ENCODE measurements at places on chromosomes 4 and X.

DNA sequence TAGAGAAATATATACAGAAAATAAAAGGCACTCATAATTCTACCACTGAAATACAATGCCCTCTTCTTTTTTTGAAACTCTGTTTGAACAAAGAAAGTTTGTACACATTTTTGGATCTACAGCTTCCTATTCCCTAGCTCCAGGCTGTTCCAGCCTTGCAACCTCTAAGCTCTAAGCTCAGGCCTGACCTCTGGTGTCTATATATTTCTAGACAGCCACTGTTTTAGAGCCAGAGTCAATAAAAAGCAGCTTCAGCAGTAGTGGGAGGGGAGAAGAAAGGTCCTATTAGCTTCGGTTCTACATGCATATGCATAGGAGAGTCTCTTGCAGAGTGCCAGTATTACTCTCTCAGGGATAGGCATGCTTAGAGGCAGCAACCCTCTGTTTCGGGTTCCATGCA, 39.7 kb downstream of the CLDN2 start:
- no peak for DNase-seq

DNA sequence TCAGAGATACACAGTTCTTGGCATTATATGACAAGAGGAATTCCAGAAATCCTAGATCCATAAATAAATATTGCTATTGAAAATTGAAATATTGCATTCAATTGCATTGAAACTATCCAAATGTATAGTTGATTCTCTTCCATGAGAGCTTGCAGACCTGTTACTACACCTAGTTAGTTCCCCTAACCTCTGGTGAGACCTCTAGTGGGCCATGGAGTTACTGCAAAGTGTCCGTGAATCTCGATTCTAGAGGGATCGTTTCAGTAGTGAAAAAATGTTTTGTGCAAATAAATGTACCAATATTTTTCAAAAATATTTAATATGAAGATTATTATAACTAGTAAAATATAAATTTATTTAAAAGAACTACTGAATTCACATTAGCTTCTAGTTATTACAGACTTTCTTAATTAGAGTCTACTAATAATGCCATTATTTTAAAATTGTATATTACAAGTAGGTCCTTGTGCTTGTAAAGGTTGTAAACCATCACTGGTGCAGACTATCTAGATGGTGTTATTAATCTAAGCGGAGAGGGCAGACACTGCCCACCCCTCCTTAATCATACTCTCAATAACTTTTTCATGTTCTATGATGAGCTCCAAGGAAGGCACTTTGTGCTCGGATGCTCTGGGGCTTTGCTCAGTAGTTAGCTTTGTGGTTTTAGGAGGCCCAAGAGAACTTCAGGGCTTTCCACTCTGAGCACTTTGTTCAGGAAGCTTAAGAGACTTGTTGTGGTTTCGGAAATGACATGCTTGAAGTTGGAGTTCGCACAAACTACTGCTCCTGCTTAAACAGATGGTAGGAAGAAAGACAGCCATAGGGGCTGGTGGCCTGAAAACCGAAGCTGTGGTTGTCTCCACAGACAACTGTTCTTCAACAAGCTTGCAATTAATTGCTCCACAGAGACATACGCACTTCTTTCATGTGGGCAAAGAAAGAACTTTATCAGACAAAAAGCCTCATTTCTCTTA, 42.8 kb downstream of the IL21 start:
- peak; percentile 41 for DNase-seq

GRCh38 chr4:185339941-185340340, 55.8 kb downstream of the LRP2BP start:
- DNase-seq, result no peak

DNA sequence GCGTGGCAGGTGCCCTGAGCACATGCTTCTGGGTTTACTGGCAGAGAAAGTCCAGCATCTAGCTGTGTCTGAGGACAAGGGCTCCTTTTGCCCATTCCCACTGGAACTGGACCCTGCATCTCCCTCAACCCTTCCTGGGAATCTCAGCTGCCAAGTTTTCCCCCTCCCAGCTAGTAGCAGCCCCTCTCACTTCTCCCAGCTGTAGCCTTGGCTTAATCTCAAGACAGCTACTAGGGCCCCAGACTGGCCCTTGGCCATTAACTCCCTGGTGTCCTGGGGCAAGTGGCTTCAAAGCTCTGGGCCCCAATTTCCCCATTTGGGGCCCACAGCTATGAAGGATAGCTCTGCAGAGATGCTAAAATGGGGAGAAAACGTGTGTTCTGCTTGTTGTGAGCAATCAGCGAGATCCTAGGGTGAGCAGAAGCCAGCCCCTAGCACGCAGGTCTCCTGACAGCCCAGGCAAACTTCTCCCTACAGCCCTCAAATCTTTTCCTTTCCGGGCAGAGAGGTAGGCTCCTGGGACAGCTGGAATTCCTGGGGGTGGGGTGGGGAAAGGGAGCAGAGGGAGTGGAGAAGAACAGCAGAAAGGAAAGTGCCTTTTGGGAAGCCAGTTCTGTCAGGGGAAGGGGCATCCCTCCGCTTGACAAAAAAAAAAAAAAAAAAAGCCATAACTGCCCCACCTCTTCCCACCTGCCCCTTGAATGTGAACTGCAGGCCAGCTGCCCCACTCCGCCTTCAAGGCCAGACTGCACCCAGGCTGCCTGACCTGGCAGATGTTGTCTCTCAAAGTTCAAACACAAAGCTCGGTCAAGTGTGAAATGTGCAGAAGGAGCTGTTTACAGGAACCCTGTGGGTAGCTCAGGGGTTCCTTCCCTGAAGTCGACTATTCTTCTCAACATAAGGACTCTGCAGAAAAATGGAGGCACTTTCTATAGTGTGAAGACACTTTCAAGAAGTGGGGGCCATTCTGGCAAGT, 16.6 kb downstream of the FGD1 start:
- DNase-seq, result no peak

GRCh38 chr4:142265536-142265935, 580.6 kb downstream of the INPP4B start:
- no peak for DNase-seq

- DNase-seq, result no peak
Observed at GRCh38 chr4:114698231-114698630, 99.6 kb downstream of the UGT8 start.

DNA sequence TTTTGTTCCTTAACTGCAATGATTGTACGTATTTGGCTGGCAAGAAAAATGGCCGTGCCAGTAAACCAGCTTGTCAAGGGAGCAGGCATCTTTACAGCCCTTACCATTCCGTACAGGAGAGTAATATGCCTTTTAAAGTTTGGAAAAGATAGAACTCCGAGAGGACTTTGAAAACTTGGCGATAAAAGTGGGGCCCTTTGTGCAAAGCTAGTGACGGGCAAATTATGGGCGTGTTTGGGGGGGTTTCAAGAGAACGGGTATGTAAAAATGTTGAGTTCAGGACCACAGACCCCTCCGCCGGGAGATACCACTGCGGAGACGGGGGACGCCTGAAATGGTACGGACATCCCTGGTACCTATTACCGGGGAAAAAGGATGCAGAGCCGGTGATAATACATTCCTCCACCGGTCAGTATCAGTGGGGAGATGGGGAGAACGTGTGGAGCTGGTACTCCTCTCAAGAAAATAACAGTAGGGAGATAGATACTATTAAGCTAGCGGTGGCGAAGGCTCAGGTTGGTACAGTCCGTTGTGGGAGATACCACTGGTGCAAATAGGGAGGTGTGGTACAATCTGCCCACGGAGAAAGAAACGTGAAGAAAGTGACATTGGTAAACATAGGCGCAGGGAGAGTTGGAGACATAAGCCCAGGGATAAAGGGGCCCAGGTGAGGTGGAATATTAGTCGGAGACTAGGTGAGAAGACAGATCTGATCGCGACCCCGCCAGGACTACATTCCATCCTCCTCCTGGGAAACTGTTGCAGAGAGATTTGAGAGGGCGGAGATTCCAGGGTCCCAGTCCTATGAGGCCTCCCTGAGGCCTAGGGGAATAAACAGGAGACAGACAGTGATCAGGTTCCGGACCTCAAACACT, 14.5 kb downstream of the SPACA5 start:
- DNase-seq, result peak; percentile 65

DNA sequence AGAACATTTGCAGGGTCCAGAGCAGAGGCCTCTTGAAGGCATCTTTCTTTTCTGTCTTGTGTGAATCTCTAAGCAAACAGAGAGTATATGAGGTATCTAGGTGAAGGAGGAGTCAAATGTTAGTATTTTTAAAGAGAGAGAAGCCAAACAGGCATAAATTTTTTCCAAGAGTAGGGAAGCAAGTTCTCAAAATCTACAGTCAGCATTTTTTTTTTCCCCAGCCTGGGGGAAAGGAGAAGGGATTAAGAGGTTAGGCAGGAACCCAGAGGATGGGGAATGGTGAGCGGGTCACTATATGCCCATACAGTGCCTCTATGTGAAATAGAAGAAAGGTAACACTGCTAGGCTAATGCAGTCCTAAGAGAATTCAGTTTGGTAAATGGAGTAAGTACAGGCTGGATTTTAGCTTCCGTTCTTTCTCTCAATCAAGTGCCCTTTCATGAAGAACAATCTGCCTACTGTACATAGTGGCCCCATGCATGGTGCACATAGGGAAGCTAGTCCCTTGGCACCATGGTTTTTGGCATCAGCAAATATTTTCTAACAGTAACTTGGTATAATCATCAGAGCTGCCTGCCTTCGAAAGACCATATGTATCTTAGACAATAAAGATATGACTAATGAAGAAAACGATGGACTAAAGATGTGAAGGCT, 163.1 kb upstream of the MAB21L2 start:
- no peak for DNase-seq

GRCh38 chrX:151753313-151754046, 18.9 kb downstream of the CNGA2 start:
- DNase-seq, result no peak

GRCh38 chr4:165288639-165289422, 38.6 kb upstream of the MSMO1 start:
- DNase-seq, result no peak

GRCh38 chr4:5024673-5025072, 5.4 kb upstream of the CYTL1 start:
- DNase-seq, result no peak

DNA sequence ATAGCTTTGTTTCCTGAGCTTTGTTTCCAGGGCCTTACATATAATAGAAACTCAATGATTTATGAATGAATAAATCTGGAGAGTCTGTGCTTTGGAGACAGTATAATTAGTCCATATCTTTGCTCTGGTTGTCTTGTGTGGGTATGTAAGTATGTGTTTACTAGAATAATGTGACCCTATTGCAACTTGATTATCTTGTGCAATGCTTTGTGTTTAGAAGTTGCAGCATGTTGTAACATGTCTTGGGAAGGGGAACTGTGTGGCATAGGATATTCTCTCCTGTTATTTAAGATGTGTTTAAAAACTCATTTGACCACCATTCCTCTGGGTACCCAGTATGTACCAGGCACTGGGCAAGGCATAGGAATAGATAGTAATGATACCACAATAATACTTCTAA, 6.1 kb downstream of the SPATA18 start:
- DNase-seq, result no peak

GRCh38 chrX:115518113-115518512, 42.9 kb upstream of the PLS3 start:
- no peak for DNase-seq

GRCh38 chr4:154727540-154727939, 16.3 kb upstream of the LRAT start:
- no peak for DNase-seq

DNA sequence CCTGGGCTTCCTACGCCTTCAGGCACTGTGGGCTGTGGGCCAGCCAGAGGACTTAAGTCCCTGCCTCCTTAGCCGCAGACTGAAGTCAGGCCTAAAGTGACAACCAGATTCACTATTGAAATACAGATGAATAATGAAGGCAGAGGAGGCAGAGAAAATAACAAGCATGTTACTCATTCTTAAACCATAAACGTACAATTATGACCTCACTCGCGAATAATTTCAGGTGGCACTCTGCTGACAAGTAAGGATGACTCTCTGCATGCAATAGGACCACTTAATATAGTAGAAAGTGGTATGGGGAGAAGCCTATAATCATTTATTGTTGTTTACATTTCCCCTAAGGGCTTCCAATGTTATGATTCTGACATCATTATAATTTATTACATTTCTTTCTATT, 409.2 kb upstream of the FGF13 start:
- no peak for DNase-seq

DNA sequence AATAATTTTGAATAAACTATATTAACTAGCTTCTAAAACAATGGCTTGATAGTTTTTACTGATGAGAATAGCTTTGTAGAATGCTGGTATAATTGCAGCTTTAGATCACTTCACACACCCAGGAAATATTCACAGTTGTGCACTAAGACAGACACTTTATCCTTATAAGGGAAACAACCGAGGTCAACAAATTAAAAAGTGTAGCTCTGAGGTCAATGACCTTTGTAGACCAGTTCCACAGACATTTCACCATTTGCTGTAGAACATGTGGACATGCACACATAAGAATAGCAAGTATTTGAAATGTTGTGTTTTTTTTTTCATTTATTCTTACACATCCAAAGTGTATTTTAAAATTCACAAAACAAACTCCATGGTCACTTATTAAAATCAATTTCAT, 76.0 kb upstream of the MCF2 start:
- no peak for DNase-seq

GRCh38 chrX:85244450-85245211, 840 bp downstream of the ZNF711 start:
- no peak for DNase-seq

- no peak for DNase-seq
Observed at GRCh38 chr4:118936406-118936805, 47.8 kb downstream of the SYNPO2 start.

GRCh38 chrX:40098264-40099054, 701 bp upstream of the BCOR start:
- DNase-seq, result peak; percentile 38

DNA sequence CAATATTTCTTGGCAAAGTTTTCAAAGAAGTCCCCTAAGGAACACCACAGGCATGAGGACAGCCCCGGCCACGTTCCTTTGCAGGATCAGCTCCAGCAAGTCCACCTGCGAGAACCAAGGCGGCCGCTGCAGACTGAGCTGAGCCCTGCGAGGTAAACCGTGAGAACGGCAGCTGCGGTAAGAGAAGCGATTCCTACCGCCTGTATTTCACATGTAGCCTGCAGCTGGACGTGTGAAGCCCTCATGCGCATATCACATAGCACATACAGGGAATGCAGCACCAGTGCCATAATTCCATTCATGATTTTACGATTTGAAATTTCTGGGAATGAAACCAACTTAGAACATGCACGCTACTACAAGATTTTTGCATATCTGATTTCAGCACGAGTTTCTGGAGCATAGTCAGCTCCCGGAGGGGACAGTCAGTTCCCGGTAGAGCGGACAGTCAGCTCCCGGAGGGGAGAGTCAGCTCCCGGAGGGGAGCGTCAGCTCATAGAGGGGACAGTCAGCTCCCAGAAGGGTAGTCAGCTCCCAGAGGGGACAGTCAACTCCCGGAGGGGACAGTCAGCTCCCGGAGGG, 41.7 kb downstream of the FGFRL1 start:
- DNase-seq, result no peak

GRCh38 chr4:42761804-42762203, 104.9 kb upstream of the ATP8A1 start:
- DNase-seq, result no peak
